Spinal cord (tissue), 10 donors: ENCODE measurements at places on chromosomes 1 and 21. TPM values are rescaled to one million over a fixed set of nuclear protein-coding genes. Genes with fewer than 3 reads are reported as not detected.

GRCh38 chr1:117146575-117147340 is 25.2 kb upstream of the TRIM45 start:
- no peak for DNase-seq

GRCh38 chr1:11529763-11530730 is 51.1 kb downstream of the DISP3 start:
- no peak for DNase-seq

The FCRL1 gene
- 2.1 TPM for total RNA-seq

- DNase-seq, result no peak
Observed at GRCh38 chr21:27323331-27323730, 356.4 kb upstream of the ADAMTS5 start.

The SAMD13 gene
- 6.5 TPM for total RNA-seq

- no peak for DNase-seq
Observed at GRCh38 chr21:31335957-31336738, 7.9 kb downstream of the TIAM1 start.

The ANGEL2 gene
- 63.9 TPM for total RNA-seq

The LCE1C gene
- total RNA-seq, result not detected

The OR14K1 gene
- not detected for total RNA-seq

The ARHGEF16 gene
- total RNA-seq, result 3.7 TPM

DNA sequence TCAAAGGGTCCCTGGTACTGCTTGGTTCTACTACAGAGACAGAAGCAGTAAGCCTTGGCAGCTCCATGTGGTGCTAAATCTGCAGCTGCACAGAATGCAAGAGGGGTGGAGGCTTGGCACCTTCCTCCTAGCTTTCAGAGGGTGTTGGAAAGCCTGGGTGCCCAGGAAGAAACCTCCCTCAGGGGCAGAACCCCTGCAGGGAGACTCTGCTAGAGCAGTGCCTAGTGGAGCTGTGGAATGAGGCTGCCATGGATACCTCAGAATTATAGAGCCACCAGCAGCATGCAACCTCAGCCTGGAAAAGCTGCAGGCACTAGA is 76.2 kb upstream of the TLR5 start:
- no peak for DNase-seq

- DNase-seq, result no peak
Observed at GRCh38 chr1:20974069-20974468, 187.0 kb upstream of the HP1BP3 start.

- no peak for DNase-seq
Observed at GRCh38 chr1:27569088-27569460, 34.9 kb downstream of the AHDC1 start.

The KRTAP13-3 gene
- total RNA-seq, result not detected

GRCh38 chr1:1548591-1548990 is 8.2 kb upstream of the TMEM240 start:
- no peak for DNase-seq

DNA sequence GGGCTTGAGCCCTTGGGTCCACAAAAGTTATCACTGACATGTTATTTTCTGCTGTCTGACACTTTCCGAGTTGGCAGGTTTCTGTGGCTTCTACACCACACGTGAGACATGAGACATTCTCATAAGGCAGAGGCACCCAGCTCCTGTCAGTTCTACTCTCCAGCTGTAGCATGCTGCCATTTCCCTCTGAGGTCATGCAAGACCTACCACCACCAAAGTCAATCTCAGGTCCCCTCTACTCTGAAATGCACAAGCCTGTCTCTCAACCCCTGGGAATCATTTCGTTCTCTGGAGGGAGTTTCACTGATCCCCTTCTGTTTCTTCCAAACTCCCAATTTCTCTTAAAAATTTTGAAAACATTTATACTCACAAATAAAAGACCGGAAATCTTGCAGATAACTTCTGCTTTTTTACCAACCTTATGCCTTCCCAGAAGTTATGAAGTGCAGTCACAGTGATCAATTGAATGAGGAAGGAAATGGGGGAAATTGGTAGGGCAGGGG is 39.5 kb upstream of the CR2 start:
- DNase-seq, result no peak

DNA sequence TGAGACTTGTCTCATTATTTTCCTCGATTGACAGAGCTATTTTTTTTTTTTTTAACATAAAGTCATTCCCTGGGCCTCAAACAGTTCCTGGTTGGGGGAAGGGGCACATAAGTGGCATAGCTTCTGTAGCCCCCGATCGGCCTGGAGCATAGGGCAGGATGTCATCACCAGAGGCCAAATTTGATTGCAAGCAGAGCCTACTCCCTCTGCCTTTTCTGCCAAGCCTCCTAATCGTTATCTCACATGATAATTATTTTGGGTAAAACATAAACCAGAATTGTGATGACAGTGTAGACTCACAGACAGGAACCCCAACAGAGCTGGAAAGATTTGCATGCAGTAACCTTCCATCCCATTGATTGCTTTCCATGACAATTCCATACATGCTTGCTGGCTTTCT is 404.8 kb downstream of the PCP4 start:
- DNase-seq, result no peak

DNA sequence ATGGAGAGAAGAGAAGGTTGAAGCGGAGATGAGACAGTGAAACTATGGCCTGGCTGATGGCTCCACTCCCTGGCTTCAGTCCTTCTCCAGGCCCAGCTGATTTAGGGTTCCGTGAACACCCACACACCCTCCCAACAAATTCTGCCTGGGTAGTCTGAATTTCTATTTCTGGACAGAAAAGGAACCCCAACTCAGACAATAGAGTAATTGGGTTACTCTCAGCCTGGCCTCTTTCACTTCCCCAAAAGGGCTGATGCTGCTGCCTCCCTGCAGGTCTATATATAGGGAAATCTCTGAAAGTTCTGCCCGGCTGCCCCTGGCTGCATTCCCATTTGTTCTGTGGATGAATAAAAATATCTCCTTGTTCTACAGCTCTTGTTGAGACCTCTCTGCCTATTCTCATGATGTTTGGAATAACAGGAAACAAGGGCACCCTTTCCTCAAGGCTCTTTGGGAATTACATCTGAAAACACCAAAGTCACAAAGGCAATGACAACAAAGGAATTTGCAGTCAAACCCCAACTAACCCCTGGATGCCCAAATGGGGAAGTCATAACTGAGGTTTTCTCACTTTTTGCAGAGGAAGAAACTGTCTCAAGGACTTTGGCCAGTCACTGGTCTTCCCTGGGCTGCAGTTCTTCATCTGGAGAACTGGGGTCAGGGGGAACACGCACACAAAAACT is 11.4 kb upstream of the ZSCAN20 start:
- no peak for DNase-seq

DNA sequence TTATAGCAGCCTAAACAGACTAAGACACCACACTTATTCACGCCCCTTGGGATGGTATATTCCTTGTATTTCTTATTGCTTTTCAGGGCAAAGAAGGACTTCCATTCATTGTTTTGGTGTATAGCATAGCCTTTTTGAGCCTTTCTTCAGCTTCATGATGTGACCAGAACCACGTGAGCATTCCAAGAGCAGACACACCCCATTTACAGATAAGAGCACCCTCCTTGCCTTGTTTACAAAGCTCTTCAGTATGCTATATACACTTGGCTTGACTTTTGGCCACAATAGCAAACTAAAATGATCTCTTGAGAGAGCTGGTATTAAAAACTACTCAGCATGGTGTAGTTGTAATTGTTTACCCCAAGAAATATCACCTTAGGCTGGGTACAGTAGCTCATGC is 78.7 kb downstream of the PIK3R3 start:
- no peak for DNase-seq

GRCh38 chr1:17569200-17570139 is 30.0 kb downstream of the ARHGEF10L start:
- peak; percentile 21 for DNase-seq

- no peak for DNase-seq
Observed at GRCh38 chr1:207486198-207486597, 9.8 kb upstream of the CR1 start.

The TTLL7 gene
- 40.1 TPM for total RNA-seq

GRCh38 chr1:214455479-214455878 is 95.9 kb downstream of the PTPN14 start:
- no peak for DNase-seq

DNA sequence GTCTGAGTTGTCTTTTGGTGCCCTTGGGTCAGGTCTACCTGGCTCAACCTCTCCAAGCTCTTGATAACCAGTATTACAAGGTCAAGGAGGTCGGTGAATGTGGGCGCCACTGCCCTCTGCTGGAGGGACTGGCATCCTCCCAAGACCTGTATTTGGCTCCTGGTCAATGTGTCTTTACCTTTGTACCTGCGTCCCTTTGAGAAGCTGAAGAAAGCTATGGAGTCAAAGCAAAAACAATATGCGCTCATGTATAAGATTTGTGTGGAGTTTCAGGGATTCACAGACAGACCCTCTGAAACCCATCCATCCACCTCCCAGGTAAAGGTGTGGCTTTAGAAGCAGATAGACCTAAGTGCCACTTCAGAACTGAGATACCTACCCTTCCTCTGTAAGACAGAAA is 61.8 kb upstream of the NBL1 start:
- DNase-seq, result no peak

The MARCKSL1 gene
- 231 TPM for total RNA-seq

DNA sequence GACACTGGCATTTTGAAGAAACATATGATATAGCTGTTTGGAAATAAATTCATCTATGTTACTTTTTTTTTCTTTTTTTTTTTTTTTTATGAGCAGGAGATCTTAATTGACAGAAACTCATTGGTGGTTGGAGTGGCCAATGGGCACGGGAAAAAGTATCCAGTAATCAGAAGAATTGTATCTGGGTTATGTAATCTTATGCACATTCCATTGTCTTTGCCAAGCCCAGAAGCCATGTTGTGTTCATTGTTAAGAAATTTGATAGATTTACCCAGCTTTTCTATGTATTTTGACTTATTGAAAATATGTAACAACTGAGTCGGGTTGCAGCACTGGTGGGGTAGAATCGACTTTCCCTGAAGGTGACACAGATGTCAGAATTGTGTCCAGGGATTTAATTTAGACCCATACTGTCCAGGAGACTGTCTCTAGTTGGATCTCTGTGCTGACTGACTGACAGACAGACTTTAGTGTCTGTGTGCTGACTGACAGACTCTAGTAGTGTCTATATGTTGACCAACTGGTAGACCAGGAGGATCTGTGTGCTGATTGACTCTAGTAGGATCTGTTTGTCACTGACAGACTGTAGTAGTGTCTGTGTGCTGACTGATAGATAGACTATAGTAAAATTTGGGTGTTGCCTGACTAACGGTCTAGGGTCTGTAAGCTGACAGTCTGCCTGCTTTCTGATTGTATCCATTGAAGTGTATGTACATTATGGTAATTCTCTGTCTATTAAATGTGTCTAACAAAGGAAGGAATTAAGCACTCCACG is 12.3 kb upstream of the C4BPB start:
- no peak for DNase-seq

GRCh38 chr1:27365372-27366112 is 1.2 kb downstream of the MAP3K6 start:
- no peak for DNase-seq

DNA sequence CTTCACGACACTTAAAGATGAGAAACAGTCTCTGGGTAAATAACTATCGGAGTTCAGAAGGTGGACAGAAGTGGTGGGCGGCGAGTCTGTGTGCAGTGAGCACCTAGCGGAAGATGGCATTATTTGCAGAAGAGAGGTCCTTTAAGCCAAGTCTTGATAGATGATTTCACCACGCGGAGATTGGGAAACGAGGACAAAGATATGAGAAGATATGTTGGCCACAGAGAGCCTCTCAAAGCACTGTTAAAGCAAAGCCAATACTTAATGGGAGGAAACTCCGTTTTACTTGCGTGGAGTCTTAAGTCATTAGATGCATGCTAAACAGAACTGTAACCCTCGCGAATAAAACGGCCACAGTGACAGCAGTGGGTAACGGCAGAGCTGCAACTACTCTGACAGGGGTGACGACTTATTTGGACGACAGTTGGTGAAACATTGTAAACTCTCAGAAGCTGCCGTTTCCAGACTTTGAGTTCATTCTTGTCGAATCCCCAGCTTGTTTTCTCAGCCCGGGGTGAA is 577 bp upstream of the CEP350 start:
- DNase-seq, result no peak

GRCh38 chr21:26783466-26784195 is 61.6 kb downstream of the ADAMTS1 start:
- no peak for DNase-seq

The MRPS6 gene
- total RNA-seq, result 30.5 TPM

The ITLN1 gene
- total RNA-seq, result 0.22 TPM

The OR2AK2 gene
- 0.44 TPM for total RNA-seq

DNA sequence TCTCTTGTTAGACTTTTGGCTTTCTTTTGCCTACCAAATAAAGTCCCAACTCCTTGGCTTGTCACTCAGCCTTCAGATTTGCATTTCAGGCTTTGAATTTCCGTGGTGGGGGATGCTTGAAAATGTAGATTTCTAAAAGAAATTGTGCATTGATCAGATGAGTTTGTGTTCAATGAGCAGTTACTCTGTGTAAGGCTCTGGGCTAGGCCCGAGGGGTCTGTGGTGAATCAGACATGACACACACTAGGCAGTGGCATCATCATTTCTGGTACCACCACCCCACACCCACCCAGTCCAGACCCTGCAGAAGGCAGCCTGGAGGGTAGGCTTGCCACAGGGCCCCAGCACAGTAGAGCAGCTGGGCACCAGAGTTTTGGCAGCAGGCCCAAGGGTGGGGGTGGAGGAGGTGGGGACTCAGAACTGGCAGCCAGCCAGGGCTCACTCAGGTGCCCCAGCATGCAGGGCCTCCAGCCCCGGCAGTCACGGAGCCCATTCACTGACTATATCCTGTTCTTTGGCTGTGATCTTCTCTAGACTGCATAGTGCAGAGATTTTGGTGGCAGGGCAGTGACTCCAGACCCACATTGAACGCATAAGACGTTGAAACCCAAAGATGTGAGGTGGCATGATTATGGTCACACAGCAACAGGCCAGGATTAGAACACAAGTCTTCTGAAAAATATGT is 97.2 kb upstream of the ARTN start:
- DNase-seq, result peak; percentile 81

The NR1I3 gene
- total RNA-seq, result not detected

DNA sequence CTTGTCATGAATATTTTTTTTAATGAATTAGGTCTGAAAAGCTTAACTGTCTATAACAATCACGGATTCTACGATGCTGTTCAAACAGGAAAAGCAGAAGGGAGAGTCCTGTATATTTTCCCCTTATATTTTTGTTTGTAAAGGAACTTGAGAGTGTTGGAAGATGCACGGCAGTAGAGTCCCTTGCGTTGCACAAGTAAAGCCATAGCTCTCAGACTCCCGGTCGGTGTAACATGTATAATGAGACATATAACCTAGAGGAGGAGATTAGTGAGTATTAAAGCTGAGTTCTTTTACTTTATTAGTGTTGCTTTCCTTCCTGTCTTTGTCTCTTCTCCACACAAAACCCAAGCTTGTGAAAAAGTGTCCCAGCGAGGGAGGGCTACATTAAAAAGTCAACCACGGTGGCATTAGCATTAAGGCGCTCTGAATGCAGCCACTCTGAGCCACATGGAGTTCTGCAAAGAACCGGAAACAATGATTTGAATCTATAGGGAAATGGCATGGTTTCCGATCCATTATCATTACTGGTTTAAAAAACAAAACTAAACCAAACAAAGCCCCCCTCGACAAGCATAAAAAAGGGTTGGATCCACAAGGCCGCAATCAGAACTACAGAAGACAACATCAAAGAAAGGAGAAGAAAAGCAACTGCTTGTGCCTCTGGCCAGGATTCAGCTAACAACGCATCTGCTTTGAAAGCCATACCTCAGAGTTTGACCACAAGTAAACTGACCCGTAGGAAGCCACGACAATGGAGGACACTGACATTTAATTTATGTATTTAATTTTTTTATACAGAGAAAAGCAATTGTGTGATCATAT is 356.8 kb downstream of the LMO4 start:
- peak; percentile 63 for DNase-seq
